ENCODE measurements at places on chromosomes 1 and 21.

DNA sequence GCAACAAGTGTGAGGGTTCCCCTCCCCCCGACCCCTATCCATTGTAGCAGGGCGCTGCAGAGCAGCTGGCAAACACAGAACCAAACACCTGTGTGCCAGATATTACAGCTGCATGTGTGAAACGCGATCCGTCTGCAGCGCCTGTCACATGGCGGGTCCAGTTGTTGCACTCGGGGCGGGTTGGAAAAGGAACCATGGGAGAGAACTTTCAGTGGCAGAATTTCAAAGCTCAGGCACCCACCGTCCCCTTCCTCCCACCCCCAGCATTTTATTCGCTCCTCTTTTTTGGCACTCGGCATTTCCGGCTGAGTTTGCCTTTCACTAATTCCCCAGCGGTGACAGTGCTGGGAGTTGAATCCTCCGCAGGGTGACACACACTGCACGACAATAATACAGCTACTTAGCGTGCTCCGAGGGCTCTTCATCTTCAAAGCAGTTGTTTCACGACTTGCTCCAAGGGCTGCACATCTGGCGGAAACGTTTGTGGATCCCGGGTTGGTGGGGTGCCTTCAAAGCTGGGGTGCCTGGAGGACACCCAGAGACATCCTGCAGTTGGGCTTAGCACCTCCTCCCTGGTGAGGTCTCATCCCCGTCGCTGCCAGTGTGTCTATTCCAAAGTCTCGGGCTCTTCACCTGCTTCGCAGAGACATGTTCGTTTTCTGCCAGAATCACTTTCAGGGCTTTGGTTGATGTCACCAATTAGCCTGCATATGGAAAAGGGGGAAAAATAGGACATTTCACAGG is 180.7 kb downstream of the ZBTB18 start:
- DNase-seq, result no peak

GRCh38 chr1:169933984-169934725 is 40.5 kb upstream of the SCYL3 start:
- no peak for DNase-seq

- no peak for DNase-seq
Measured at GRCh38 chr1:212484701-212485570, 52.2 kb downstream of the NENF start.

DNA sequence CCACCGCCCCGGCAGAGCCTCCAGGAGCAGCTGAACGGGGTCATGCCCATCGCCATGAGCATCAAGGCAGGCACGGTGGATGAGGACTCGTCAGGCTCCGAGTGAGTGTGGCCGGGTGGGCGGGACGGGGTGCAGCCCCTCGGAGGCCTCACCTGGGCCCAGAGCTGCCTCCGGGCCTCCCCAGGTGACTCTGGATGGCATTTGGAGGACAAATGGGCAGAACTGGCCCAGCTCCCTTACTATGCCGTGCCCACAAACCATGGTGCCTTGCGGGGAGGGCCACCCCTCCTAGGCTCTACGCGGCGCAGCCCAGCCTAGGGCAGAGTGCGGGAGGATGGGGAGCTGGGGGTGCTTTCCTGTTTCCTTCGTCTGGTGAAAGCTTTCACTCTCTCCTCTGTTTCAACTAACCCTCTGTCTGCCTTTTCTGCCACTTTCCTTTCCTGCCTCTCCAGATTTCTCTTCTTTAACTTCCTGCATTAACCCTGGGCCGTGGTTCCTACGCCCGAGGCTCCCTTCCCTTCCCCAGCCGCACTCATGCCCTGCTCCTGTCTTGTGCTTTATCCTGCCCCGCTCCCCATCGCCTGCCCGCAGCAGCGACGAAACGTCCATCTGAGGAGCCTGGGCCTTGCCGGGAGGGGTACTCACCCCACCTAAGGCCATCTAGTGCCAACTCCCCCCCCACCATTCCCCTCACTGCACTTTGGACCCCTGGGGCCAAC is 9.2 kb downstream of the PSRC1 start:
- no peak for DNase-seq

DNA sequence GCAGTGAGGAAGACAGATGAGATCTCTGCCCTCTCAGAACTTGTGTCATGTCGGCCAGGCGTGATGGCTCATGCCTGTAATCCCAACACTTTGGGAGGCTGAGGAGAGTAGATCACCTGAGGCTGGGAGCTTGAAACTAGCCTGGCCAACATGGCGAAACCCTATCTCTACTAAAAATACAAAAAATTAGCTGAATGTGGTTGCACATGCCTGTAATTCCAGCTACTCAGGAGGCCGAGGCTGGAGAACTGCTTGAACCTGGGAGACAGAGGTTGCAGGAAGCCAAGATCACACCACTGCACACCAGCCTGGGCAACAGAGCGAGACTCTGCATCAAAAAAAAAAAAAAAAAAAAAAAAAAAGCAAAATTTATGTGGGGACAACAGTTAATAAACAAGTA is 40.9 kb upstream of the RALGPS2 start:
- DNase-seq, result no peak

DNA sequence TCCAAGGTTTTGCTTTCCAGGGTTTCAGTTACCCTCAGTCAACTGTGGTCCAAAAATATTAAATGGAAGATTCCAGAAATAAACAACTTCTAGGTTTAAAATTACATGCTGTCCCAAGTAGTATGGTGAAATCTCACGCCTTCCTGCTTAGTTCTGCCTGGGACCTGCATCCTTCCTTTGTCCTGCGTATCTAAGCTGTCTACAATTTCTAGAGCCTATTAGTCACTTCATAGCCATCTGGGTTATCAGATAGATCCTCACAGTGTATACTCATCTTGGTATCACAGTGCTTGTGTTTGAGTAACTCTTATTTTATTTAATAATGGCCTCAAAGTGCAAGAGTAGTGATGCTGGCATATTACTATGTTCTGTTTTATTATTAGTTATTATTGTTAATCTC is 157.7 kb downstream of the ROR1 start:
- no peak for DNase-seq

- DNase-seq, result no peak
Measured at GRCh38 chr1:228289239-228289849, 81.5 kb downstream of the OBSCN start.

DNA sequence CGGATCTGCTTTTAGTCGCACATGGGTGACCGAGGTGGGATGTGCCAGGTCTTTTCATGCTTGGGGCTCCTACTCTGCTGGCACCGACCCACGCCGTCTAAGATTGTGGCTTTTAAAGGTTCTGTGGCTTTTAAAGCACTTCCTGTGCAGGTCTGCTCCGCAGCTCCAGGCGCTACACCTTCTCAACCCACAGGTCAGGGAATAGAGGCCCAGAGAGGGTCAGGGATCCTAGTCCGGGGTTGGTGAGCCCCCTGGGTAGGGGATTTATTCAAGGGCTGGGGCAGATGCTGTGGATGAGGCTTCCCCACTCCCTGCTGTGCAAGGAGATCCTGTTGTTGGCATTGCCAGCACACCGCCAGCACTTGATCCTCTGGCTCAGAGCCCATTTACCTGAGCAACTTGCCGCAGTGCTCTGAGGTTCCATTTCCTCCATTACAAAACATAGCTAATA is 212.8 kb upstream of the RAB4A start:
- DNase-seq, result peak; percentile 4

GRCh38 chr1:46479744-46480350 is 9.8 kb upstream of the DMBX1 start:
- no peak for DNase-seq

DNA sequence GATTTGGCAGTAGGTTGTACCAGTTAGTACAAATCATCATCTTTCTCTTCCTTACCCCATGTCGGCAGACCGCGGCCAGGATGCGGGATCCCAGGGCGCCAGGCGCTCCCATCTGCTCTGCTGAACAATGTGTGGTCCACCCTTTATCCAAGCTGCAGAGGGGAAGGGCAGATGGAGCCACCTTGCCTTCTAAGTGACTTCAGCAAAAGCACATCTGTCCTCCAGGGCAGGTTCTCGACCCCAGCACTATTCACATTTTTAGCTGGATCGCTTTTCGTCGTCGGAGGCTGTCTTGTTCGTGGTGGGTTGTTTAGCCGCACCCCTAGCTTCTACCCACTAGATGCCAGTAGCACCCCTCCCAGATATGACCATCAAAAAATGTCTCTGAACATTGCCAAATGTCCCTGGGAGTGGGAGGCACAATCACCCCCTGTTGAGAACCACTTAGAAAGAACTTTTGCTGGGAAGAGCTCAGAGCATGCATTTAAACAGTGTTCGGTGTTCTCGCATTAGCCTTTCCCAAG is 58.1 kb upstream of the SIM2 start:
- DNase-seq, result no peak

- no peak for DNase-seq
Measured at GRCh38 chr1:27074175-27074780, 61.6 kb upstream of the TENT5B start.

DNA sequence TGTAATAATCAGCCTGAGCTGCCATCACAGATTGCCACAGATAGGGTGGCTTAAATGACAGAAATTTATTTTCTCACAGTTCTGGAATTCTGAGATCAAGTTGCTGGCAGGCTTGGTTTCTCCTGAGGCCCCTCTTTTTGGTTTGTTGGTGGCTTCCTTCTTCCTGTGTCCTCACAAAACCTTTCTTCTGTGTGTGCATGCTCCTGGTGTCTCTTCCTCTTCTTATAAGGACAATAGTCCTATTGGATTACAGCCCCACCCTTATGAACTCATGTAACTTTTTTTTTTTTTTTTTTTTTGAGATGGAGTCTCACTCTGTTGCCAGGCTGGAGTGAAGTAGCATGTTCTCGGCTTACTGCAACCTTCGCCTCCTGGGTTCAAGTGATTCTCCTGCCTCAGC is 41.0 kb upstream of the F3 start:
- no peak for DNase-seq

- DNase-seq, result no peak
Measured at GRCh38 chr1:52542085-52542688, 10.7 kb downstream of the TUT4 start.

- no peak for DNase-seq
Measured at GRCh38 chr1:169610858-169611257, 19.1 kb downstream of the SELP start.

DNA sequence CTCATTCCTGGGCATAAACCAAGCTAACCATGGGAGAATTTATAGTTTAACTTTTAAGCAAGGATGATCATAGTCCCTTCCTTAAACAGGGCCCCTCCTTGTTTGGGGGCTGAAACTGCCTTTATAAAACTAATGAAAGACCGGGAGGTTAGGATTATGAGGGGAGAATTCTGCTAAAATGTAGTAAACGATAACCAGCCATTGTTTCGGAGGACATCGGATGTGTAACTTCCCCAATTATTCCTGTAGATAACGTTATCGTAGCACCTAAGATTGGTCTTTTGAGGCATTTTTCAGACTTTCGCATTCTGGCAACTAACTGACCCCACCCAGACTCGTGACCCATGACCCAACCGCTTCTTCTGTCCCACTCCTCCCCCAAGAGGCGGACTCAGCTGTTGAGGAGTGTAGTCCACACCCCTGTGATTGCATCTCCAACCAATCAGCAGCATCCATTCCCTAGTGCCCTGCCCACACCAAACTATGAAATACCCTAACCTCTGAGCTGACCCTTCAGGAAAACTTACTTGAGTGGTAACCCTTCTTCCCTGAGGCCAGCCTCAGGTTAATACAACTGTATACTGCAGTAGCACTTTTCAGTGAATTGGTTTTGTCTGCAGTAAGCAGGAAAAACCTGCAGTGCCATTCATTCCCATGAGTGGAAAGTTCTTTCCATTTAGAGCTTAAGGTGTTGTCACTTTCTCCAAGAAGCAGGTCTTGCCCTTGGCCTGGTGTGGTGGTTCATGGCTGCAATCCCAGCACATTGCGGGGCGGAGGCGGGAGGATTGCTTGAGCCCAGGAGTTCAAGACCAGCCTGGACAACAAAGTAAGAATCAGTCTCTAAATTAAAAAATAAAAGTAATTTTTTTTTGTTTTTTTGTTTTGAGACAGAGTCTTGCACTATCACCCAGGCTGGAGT is 823 bp upstream of the SYF2 start:
- no peak for DNase-seq

DNA sequence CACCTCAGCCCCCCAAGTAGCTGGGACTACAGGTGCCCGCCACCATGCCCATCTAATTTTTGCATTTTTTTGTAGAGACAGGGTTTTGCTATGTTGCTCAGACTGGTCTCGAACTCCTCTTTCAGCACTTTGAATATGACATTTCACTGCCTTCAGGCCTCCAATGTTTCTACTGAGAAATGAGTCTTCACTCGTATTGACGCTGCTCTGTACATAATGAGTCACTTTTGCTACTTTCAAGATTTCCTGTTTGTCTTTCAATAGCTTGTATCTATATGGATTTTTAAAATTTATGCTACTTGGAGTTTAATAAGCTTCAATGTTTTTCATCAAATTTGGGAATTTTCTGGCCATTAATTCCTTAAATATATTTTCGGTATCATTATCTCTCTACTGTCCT is 64.7 kb downstream of the GORAB start:
- DNase-seq, result no peak

- DNase-seq, result no peak
Measured at GRCh38 chr1:151997284-151997570, 3.6 kb upstream of the S100A10 start.

DNA sequence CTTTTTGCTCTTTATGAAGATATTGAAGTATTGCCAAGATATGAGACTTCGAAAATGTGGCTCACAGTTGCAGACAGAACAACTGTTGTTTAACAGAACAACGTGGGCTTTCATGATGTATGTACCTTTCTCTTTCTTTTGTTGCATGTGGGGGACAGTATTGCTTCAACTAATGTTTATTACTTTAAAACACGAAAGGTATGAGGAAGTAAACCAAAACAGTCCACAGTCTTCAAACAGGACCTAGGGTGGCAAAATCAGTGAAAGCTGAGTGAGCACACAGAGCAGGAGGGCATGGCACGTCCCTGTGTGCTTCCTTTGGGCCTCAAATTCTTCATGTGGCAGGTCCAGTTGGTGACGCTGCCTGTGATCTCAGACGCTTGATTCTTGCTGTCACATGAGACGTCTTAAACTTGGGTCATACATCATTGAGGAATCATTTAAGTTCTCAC is 7.8 kb upstream of the CHAF1B start:
- DNase-seq, result no peak

DNA sequence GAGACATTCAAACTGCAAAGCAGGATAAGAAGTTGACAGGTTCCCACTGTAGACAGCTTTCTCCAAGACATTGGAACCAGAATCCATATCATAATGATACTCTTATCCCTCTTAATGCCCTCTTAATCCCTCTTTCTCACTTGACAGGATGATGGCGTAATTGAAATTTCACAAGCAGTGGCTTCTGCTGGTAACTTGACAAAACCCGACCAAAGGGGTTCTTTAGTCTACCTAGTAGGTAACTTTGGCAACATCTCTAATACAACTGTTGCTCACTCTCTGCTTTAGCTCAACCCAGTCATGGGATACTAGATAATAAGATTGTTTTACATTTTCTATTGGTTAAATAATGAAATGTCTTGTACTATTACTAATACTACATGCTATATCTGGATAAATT is 34.7 kb downstream of the S100A10 start:
- no peak for DNase-seq

- no peak for DNase-seq
Measured at GRCh38 chr1:67371681-67372080, 58.5 kb downstream of the SERBP1 start.

GRCh38 chr1:114201486-114201885 is 47.8 kb upstream of the SYT6 start:
- no peak for DNase-seq
